ENCODE measurements at places on chromosomes 2 and 18.

DNA sequence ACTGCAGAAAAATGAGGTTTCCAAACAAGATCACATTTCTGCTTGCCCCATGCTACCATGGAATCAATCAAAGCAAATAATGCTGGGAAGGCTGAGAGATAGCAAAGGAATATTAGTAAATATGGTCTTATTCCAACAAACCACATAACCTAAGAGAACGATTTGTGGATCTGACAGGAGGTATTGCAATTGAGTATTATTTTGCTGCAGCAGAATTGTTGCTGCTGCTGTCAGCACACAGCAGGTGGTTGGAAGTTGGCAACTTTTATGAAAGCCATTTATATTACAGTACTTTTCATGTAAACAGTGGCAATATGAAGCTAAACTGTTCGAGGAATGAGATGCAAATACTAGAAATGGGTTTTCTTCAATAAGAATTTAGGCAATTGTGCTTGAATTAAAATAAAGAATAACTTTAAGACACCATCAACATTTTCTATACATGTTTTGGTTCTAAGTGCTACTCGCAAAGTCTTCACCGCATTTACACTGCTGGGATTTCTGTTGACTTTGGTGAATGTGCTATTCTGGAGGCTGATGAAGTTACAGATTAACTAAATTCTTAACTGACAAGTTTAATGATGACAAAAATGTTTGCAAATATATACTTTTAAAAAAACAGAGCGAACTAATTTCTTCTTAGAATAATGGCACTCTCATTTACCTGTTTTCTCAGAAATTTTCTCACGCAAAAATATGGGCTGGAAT lies 1285.7 kb downstream of the CNTNAP5 start:
- DNase-seq = no peak

DNA sequence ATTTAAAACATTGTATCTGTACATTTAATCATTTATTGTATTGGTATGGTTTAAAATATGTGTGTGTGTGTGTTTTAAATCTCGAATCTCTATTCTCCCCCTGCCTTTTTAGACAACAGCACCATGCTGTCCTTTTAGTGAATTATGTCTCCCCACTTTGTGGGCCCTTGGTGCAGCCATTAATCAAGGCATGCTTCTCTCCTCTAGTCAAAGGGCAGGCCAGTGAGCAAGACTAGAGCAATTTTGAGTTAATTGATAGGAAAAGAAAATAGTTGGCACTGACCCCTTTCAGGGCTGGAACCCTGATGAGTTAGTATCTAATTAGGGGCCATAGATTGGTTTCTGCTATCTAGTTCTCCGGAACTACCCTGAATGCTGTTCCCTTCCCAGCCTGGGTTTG lies 111.0 kb downstream of the MAIP1 start:
- no peak for DNase-seq

DNA sequence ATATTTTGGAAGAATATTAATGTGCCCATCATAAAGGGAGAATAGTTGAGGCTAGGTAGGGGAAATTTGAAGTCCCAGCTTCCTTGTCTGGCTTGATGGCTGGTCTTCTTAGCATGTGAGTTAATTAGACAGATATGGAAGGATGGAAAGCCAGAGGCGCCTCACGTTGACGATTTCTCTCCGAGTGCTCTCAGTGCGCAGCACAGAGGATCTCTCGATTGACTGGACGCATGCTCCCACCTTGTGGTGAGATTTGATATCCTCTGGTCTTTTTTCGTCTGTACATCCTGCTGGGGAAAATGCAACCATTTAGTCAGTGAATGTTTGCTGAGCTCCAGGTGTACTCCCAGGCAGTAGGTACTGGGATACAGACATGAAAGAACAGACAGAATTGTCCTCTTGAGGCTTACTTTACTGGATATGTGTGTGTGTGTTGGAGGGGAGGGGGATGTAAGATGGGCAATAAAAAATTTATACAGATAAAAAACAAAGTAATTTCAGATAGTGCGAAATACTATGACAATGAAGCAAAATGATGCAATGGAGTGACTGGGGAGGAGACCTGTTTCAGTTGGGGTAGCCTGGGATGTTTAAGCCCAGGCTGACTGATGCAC lies 66.9 kb upstream of the ZNG1B start:
- peak; percentile 37 for DNase-seq

- no peak for DNase-seq
These were observed 622 bp downstream of the RAB12 start for GRCh38 chr18:8609659-8610458.

DNA sequence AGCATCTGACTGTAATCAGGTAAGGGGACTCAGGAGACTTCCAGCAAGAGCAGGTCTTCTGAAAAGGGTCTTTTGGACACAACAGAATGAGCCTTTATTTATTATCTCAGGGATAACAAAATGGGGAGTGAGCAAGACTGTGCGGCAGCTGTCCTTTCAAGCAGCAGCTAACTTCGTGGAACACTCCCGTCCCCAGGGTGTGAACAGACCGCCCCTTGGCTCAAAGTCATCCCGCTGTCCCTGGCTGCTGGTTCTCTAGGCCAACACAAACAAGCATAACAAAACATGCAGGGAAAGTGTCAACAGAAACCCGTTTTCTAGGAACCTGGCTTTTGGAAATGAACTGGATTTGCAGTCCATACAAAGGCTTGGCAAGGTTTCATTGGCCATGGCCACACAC lies 787.9 kb upstream of the FANCL start:
- DNase-seq = no peak

- no peak for DNase-seq
These were observed 5.0 kb downstream of the NDUFS1 start for GRCh38 chr2:206154197-206154596.

GRCh38 chr2:240946654-240947053 lies 40.5 kb downstream of the CROCC2 start:
- no peak for DNase-seq

DNA sequence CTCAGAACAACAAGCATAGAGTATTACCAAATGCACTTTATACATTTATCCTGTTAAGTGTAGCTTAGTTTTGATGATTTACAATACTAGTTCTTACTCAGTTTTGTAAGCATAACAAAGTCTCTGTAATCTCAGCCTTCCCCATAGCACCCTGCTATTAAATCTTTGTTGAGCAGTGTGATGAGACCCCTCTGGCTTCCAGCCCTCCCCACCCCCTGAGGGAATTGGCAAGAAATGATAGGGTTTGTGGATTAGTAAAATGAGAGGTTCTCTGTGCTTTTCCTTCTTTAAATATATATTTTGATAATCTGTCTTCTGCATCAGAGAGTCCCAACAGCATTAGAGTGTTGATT lies 37.2 kb downstream of the ZNF521 start:
- DNase-seq = no peak

GRCh38 chr2:216741223-216741593 lies 45.9 kb upstream of the IGFBP5 start:
- no peak for DNase-seq

DNA sequence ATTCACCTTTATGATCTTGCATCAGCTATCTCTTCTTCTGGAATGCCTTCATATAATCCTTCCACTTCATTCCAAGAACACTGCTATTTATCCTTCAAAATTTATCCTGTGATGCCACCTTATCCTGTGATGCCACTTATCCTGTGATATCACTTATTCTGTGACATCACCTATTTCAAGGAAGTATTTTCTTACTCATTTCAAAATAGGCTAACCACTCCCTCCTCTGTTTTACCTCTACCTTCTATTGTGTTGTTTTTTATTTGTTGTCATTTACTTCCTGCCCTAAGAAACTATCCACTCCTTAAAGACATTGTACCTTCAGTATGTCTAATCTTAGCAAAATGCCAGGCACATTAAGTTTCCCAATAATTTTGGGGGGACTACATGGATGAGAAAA lies 38.8 kb downstream of the CD226 start:
- DNase-seq = no peak

GRCh38 chr2:235966396-235966795 lies 201.8 kb downstream of the GBX2 start:
- DNase-seq = no peak

GRCh38 chr2:112880091-112880531 lies 30.9 kb upstream of the IL37 start:
- peak; percentile 82 for DNase-seq

- peak; percentile 6 for DNase-seq
These were observed 2.1 kb upstream of the RFTN2 start for GRCh38 chr2:197677483-197677882.

DNA sequence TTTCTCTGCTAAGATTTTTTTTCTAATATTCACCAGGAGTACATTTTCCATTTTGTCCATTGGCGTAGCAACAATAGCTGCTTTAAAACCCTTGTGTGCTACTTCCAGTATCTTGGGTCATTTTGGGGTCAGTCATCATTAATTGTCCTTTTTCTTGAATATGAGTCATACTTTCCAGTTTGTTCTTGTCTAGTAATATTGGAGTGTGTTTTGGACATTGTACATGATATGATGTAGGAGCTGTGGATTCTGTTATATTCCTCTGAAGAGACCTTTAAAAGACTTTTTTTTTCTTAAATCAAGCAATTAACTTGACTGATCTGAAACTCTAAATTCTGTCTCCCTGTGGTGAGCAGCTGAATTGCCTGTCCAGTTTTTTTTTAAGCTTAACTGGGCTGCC lies 40.8 kb downstream of the AGPS start:
- DNase-seq = no peak

DNA sequence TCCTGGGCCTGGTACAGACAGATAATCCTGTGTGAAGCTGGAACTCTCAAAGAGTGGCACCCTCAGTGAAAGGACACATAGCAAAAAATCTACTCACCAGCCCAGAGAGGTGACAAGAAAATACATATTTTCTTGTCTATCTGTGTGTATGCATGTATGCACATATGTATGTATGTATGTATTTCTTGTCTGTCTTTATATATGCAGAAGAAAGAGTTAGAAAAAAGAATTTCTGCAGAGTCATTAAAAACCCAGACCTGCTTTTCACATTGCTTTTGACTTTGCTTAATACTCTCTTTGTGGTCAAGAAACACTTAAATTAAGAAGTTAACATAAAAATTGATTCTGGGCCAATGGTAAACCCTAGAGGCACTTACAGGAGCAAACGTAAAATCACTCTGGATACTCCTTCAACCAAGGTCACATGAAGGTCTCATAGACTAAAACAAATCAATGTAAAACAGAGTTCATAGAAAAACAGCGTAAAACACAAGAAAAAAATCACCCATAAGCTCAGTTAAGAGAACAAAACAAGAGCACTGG lies 16.5 kb upstream of the AAK1 start:
- no peak for DNase-seq

DNA sequence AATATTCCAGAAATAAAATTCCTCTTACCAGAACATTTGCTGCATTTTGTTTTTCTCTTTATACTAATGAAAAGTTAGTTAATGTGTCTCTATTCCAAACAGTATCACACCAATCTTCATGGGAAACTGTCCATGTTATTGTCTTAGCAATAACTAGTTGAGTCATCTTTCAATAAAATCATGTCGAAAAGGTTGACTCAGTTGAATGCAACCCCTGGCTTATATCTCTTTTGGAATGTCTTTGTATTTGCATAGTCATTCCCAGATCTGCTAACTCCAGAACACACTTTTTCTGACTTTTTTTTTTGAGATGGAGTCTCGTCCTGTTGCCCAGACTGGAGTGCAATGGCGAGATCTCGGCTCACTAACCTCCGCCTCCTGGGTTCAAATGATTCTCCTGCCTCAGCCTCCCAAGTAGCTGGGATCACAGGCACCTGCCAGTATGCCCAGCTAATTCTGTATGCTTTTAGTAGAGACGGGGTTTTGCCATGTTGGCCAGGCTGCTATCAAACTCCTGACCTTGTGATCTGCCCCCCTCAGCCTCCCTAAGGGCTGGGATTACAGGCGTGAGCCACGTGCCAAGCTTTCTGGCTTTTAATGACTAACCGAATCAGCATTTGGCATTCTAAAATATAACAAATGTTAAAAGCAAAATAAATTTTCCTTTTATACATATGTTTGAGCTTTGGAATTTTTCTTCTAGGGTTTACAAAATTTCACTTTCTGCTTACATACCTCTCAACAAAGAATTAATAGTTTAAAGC lies 133.2 kb upstream of the GULP1 start:
- DNase-seq = peak; percentile 17

- DNase-seq = no peak
These were observed 119.9 kb upstream of the RND3 start for GRCh38 chr2:150607390-150607811.
